ENCODE measurements at places on chromosomes 2 and 18.

DNA sequence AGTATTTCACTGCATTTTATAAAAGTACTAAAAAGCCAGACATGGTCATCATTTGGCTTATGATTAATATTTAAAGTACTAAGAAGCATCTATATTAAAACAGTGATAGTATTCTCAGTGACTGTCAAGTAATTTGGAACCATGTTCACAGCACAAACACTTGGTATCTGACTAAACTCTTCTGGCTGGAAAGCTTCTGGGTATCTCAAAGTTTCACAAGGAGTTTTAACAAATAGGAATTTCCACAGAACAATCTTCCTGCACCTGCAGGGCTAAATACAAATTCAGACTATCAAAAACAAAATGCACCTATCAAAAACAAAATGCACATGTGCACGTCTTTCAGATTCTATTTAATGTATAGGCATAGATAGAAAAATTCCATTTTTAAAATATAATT is 158.8 kb downstream of the L3MBTL4 start:
- no peak for DNase-seq

- no peak for DNase-seq
These were observed 100.5 kb upstream of the ODC1 start for GRCh38 chr2:10548626-10549025.

- no peak for DNase-seq
These were observed 61.1 kb upstream of the LPIN2 start for GRCh38 chr18:3074087-3074486.

- no peak for DNase-seq
These were observed 48.9 kb downstream of the EFR3B start for GRCh38 chr2:25090801-25091200.

- no peak for DNase-seq
These were observed 51.8 kb downstream of the CRIM1 start for GRCh38 chr2:36407413-36407812.

DNA sequence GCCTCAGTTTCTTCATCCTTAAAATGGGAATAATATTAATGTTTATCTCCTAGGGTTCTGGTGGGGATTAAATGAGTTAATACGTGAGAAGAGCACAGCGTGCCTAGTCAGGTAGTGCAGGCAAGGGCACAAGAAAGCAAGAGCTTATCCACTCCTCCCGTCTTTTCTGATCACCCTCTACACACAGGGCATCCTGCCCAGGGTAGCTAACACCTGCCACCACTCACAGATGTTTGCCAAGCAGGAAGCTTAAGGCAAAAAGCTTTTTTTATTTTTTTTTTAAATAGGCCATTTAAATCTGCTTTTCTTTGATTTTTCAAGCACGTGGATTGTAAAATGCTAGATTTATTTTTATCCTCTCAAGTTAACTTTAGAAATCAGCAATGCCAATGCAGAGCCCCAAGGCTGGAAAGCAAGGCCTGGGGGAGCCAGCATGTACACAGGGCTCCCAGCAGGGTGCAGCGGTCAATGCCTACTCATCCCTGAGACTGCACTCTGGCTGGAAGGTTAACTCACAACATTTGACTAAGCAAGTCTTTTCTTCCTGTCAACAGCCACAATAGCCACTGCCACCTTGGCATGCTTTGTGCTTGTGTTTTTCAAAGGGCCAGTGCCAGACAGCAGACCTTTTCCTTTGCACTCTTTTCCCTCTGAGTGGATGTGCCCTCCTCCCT is 86.5 kb upstream of the ACAA2 start:
- DNase-seq, result no peak

GRCh38 chr2:174697255-174697654 is 67.0 kb downstream of the CHRNA1 start:
- no peak for DNase-seq

Data from HS-27A (cell line).